ENCODE measurements at places on chromosomes 2 and 18.
A peak's percentile ranks its signal among the peaks of the same experiment; 100 is the strongest.

GRCh38 chr2:18518116-18519111 is 42.0 kb downstream of the RDH14 start:
- peak; percentile 58 for DNase-seq

DNA sequence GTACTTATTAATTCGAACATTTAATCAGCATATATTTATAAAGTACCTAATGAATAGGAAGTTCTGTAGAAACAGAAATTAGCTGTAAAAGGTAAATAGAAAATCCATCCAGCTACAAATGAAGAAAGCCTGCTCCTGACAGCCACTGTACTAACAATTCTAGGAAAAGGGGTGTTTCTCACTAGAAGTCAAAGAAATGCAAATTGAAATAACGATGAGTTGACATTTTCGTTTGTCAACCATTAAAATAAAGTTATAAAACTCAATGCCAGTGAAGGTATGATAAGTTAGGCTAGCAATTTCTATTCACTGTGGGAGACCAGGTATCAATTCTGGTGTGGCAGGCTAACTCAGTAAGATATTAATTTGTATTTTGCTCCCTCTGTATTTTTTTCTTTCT is 198.0 kb downstream of the ARL4C start:
- DNase-seq = no peak

DNA sequence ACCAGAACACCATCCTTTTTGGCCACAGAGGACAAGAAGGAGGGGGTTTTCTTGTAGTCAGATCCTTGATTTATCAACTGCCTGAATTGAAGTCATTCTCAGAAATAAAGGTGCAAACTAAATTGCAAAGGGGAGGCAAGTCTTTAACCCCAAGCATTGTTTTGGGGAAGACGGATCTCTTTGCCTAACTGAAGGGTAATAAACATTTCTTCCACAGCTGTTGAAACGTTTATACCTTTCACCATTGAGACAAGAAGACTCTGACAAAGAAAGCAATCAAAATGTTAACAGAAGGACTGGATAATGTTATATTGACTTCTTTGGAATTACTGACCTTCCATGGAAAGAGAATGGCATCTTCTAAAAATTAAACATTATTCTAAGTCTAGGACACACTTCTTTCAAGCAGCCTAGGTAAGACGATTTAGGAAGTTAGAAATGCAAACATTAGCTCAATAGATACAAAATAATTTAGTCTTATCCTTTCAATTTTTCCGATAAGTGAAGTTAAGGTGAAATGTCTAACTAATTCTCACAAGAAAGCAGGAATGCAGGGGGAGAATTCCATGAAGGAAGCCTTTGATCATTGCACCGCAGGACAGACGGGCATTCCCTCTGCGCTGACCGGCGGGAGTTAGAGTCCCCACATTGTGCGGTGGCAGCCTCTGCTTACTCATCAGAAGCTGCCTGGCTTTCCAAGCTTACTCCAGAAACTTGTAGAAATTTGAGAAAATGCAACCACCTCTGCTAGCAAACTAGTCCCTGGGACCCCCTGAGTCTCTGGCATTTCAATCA is 69.4 kb upstream of the COPS8 start:
- DNase-seq = no peak

DNA sequence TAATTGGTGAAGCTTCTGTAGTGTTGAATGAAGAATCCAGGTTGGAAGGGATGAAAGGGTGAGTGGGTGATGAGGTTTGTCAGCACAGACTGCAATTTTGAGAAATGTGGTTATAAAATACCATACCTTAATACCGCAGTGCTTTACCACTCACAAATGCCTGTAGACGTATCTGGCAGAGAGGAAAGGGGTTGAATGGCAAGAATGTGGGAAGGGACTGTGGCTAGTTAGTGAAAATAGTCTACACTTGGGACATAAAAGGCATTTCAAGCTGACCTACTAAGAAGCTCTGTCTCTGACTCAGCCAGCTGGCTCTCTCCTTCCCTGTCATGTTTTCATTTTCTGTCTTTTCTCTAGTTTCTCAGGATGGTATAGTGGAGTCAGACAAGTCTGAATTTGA is 25.1 kb downstream of the CDK15 start:
- DNase-seq = no peak

- DNase-seq = no peak
These were observed 1.7 kb upstream of the HS6ST1 start for GRCh38 chr2:128320192-128320905.

DNA sequence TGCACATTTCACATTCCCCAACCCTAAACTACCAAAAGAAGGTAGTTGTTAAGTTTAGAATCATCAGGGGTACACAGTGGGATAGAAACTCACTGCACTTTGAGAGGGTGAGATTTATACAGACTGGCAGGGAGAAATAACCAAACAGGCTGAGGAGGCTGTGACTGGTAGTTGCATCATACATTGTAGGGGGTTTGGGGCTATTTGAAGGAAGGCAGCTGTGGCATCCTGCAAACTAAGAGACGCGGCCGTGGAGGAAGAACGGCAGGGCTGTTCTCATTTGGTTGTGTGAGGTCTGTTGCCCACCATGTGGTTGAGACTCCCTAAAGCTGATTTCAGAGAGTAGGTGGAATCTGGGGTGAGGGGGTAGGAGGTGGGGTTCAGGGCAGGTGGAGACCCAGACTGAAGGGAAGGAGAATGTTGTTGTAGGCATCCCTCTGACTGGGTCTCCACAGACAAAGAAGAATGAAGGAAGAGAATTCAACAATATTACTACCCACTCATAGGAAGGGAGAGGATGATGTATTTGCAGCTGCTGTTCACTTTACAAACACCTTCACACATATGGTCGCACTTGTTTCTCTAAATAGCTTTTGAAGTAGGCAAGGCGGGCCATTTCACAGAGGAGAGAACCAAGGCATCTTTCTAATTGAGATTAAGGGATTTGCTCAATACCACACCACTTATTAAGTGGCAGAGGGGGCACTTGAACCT is 170.9 kb upstream of the SIX2 start:
- no peak for DNase-seq

DNA sequence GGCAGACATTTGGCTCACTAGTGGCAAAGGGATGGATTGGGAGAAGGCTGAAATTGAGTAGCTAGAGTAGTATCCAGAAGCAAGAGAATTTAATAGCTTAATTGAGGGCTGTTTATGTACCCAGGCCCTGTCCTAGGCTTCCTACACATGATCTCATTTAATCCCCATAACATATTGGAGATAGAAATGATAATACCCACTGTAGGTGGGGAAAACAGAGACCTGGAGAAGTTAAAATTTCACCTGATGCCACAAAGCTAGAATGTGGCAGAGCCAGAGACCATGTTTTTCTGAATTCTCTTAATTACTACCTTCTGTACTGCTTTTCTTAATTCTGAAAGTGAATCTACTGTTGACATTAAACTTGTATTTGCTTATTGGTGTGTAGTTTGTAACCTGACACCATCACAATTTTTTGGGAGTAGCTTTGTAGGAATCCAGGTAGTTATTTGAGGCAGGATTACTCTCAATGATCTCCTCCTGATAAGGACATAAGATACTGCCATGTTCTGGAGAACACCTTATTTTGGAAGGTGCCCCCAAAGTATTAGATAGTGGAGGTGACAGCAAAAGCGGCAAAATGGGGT is 42.2 kb downstream of the RAB10 start:
- DNase-seq = no peak

DNA sequence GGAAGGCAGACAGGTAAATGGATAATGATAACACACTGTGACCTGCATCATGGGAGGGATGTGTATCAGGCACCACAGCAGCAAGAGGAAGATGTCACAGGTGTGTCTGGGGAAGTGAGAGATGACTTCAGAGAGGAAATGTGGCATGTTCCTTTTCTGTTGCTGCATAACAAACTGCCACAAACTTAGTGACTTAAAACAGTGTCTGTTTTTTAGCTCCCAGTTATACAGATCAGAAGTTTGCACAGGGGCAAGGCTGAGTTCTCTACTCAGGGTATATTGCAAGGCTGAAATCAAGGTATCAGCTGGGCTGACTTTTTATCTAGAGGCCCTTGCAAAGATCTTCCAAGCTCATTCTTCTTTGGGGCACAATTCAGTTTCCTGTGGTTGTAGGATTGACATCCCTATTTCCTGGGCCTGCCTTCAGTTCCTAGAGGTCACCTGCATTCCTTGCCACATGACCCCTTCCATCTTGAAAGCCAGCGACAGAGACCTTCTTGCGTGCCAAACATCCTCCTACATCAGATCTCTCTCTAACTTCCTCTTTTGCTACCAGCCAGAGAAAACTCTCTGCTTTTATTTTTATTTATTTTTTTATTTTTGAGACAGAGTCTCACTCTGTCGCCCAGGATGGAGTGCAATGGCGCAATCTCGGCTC is 2.1 kb upstream of the MAP3K2 start:
- DNase-seq = no peak

GRCh38 chr18:59428018-59428417 is 69.0 kb upstream of the LMAN1 start:
- no peak for DNase-seq

GRCh38 chr2:164155558-164155957 is 419.8 kb upstream of the FIGN start:
- DNase-seq = no peak

DNA sequence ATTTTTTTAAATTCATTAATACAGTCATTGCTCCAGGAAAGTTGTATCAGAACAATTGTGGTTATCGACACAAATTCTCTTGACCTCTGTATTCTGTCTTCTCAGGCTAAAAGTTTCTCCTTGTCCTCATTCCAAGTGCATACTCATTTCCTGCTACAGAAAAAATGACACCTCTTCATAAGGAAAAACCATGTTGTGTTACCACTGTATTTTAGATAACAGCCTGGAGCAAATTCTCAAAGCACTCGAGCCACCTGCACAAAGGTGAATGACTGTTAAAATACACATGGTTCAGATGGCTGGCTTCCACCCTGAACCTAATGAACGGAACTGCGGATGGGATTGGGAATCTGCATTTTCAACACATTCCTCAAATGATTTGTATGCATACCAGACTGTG is 586.5 kb downstream of the EPHA4 start:
- peak; percentile 10 for DNase-seq

GRCh38 chr18:48044944-48045343 is 114.5 kb upstream of the SMAD2 start:
- no peak for DNase-seq

GRCh38 chr18:6661692-6662415 is 67.7 kb upstream of the ARHGAP28 start:
- DNase-seq = peak; percentile 88

GRCh38 chr18:6489977-6490376 is 75.3 kb upstream of the L3MBTL4 start:
- no peak for DNase-seq

GRCh38 chr2:183162362-183162761 is 38.1 kb downstream of the NUP35 start:
- DNase-seq = peak; percentile 27

DNA sequence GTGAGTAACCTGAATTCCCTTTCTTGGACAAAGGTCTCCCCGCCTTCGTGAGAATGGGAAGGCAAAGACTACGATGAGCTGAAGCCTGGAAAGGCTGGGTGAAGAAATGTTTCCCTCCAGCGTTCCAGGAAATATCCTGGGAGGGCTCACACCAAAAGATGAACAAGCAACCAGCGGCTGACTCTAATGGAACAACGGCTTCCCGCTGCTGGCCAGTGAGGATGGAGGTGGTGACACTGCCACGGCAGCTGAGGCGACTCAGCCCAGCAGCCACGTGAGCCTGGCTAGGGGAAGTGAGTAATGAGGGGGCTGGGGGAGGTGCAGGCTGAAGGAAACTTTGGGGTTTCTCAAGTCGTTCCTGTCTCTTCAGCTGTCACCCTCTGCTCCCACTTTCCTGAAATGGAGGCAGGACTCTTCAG is 105.0 kb upstream of the SMAD7 start:
- peak; percentile 10 for DNase-seq

DNA sequence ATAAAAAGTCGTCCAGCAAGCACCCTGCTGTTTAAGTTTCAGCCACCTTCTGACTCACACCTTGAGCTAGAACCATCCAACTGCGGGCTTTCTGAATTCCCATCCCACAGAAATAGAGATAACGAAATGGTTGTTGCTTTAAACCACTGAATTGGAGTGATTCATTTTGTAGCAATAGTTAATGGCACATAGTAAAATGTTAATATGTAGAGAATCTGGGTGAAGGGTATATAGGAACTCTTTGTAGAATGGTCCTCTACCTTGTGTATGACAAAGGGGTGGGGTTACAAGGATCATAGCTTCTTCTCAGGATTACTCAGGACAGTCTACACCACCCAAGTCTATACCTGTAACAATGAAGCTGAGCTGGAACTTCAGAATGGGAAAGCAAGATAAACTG is 2.4 kb upstream of the MAPRE3 start:
- DNase-seq = peak; percentile 20

GRCh38 chr2:100998235-100998573 is 3.9 kb upstream of the RPL31 start:
- DNase-seq = no peak

- DNase-seq = peak; percentile 16
These were observed 20.6 kb downstream of the STPG4 start for GRCh38 chr2:47134386-47135090.

DNA sequence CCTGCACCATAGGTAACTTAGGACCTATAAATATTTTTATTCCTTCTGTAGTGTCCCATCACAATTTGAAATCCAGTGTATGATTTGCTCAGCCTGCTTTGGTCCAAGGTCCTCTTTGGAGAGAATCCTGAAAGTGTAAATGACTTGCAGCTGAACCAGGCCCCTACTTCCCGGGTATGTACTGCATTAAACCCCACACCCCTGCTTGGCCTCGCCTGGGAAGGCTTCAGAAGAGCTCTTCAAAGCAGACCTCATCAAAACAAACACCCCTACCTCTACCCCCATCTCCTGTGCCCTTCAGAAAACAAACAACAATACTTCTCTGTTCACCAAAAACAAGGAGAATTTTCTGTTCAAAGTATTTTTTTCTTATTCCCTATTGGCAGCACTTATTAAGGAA is 9.5 kb upstream of the SPTBN1 start:
- DNase-seq = no peak

DNA sequence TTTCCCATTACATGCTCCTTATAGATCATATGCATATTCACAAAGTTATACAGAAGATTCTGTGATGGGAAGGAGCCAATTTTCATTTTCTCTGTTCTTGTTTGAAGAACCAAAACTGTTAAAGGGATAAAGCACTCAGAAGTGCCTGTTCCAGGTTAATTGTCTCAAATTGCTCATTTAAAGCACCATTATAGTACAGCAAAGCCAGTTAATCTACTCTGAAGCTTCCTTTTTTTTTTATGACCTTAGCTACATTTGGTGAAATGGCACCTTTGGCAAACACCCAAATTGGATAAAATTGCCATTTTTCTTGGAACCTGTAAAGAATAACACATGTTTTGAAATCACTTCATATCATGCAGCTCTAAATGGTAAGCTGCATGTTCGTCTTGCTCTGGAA is 1092.3 kb downstream of the BCL11A start:
- DNase-seq = no peak

GRCh38 chr18:78767648-78768071 is 212.0 kb upstream of the SALL3 start:
- no peak for DNase-seq

- DNase-seq = no peak
These were observed 177.8 kb downstream of the TMEM163 start for GRCh38 chr2:134540990-134541389.

- peak; percentile 60 for DNase-seq
These were observed 101.6 kb downstream of the SPTBN1 start for GRCh38 chr2:54557601-54558187.

- DNase-seq = no peak
These were observed 4.6 kb downstream of the DSC2 start for GRCh38 chr18:31097666-31098065.

Measured in NCI-H226 (cell line).